ENCODE measurements at places on chromosomes 13 and 19.
A peak's percentile ranks its signal among the peaks of the same experiment; 100 is the strongest.

DNA sequence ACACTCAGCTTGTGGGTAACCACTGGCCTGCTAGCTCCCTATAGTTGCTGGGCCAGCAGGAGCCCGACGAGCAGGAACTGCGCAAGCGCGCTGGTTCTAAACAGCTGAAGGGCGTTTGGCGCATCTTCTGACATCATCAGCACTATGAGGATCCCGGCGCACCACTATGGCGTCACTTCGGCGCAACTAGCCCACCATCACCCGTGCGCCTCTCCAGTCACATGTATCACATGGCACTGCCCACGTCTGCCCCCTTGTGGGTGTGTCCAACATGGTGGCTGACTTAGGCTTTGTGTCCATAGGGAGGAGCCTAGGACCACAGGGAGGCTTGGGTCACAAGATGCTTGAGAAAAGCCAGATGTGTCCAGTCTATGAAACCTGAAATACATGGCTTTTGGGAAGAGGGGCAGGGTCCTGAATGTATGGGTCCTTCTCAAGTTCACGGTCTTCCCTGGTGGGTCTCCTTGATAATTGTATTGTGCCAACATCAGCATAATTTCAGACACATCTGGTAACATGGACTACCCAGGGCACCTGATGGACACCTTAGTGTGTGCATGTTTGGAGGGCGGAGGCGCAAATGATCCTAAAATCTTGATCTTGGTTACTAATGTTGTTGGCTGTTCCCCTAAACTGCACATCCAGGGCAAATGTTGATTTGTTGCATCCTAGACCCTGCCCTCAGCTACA lies 18.0 kb downstream of the KLK4 start:
- no peak for DNase-seq

- DNase-seq: no peak
These were observed 593 bp downstream of the ATG4D start for GRCh38 chr19:10544242-10544752.

DNA sequence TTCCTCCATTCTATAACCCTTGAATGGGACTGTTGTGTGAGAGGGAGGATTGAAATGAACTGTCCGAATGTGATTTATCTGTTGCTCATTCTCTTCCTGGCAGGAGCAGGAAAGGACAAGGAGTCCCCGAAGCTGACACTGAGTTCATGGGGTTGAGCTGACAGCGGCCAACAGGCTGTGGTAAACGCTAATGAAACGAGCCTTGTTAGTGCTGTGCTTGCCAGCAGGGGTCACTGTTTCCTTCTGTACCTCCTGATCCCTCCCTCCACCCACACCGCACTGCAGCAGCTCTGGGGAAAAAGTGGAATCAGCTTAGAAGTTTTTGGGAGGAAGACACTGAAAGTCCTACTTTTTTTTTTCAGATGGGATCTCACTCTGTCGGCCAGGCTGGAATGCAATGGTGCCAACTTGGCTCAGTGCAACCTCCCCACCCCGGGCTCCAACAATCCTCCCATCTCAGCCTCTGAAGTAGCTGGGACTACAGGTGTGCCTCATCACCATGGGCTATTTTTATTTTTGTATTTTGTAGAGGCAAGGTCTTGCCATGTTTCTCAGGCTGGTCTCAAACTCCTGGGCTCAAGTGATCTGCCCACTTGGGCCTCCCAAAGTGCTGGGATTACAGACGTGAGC lies 6.7 kb upstream of the ZNF761 start:
- peak; percentile 66 for DNase-seq

DNA sequence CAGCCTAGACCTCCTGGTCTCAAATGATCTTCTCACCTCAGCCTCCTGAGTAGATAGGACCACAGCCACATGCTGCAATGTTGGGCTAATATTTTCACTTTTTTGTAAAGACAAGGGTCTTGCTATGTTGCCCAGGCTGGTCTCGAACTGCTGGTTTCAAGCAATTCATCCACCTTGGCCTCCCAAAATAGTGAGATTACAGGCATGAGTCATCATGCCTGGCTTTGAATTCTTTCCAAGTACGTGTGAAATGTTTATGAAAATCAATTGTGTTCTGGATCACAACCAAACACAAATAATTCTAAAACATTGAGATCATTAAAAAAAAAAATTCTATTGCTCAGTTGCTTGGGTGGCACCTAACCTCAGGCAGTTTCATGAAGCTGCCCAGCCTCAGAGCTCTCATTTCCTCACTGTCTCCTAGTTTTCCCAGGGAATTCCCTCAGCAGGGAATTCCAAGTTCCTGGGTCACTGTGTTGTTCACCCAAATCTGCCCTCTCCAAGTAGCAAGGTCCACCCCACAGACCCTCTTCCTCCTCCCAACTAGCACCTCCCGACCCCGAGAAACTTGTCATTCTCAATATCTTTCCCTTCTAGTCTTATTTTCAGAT lies 44.8 kb downstream of the ING1 start:
- DNase-seq: no peak

DNA sequence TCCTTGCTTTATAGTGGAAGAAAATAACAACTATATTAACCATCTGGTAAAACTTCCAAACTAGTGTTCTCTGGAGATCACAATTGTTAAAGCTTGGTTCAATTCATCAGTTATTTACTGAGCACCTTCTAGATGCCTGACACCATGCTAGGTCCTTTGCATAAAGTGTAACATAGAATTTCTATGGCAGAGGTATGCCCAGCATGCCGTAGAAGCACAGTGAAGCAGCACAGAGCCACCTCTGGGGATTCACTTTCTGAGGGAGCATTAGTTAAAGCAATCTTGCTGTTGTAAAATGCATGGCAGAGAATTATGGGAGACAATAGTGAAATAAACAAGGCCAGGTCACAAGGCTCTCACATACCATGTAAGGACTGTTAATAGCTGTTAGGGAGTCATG lies 75.2 kb downstream of the LRRC63 start:
- DNase-seq: no peak

DNA sequence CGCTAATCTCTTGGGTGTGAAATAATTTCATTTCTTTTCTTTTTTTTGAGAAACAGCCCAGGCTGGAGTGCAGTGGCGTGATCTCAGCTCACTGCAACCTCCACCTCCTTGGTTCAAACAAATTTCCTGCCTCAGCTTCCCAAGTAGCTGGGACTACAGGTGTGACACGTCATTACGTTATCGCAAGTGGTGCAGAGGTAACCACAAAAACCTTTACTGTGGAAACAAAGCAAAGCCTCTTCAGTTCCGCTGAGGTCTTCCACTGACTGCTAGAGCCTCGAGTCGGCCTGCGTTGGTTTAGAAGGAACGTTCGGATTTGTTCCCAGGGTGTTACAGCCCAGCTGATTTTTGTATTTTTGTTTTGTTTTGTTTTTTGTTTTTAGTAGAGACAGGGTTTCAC lies 2.0 kb upstream of the ZNF784 start:
- DNase-seq: no peak

GRCh38 chr19:7729211-7729610 lies 2.7 kb downstream of the CLEC4G start:
- DNase-seq: peak; percentile 11

- no peak for DNase-seq
These were observed 6.5 kb upstream of the CDC16 start for GRCh38 chr13:114228176-114228575.

GRCh38 chr13:28286263-28286662 lies 147.9 kb downstream of the PAN3 start:
- DNase-seq: no peak
